ENCODE measurements at places on chromosomes 11 and 22. TPM values are rescaled to one million over a fixed set of nuclear protein-coding genes. Genes with fewer than 3 reads are reported as not detected.

The ART1 gene
- not detected for polyA plus RNA-seq

The HPX gene
- 0.46 TPM for polyA plus RNA-seq

DNA sequence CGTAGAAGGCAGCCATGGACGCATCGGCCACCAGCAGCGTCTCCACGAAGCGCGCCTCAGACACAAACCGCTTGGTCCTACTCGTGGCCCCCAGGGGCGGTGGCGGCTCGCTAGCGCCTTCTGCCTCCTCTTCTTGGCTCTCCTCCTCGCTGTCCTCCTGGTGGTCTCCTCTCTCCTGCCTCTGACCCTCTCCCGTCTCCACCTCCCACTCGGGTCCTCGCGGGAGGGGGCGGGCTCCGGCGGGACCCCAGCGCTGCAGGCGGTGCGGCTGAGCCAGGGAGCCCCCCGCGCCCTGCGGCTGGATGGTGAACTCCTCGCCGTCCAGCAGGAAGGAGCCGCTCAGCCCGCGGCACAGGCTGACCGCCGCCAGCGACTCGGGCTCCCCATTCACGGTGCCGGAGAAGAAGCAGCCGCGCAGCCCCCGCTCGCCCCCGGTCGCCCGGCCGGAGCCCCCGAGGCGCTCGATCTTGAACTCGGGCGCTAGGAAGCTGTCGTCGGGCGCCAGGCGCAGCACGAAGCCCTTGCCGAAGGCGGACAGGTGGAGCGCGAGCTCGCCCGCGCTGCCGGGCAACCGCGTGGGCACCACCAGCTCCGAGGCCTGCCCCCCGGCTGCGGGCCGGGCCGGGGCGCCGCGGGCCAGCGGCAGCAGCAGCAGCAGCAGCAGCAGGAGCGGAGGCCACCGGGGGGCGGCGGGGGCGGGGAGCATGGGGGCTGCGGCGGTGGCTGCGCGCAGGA, 661 bp downstream of the ADAMTS8 start:
- peak; percentile 58 for DNase-seq

- DNase-seq: no peak
Observed at GRCh38 chr11:82855616-82856015, 44.6 kb downstream of the PRCP start.

GRCh38 chr22:47129902-47130635, 367.6 kb downstream of the TBC1D22A start:
- DNase-seq: peak; percentile 13

DNA sequence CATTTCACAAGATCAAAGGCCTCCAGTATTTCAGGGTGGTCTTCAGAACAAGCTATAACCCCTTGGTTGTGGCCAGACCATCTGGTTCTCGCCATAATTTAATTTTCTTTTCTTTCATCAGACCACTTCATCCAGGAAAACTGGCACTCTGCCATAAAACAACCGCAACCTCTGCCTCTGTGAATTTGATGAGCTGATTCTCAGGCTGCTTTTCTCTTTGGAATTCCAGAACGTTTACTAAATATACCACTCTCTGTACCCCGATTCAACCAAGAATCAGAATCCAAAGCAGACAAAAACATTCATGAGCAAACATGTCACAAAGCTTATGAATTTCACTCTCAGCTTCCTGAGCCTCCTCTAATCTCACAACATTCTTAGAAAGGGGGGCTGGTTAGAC, 331.8 kb upstream of the SYN3 start:
- DNase-seq: no peak

DNA sequence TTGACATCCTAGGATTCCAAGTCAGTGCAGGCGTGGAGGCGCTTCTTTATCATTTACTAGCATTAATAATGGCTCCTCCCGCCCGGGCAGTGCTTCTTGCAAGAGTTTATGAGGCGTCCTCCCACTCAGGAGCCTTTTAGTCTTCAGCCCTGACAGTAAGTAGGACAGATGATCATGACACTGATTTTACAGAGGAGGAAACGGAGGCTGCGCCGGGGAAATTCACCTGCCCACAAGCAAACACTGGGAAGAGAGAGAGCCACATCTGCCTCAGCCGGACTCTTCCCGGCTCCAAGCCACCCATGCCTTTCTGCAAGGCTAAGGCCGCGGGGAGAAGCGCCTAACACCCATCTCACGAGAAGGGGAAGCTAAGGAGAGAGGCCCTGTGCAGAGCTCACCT, 35.9 kb downstream of the KIAA0930 start:
- no peak for DNase-seq

Measured in GM23248 (cell line).